ENCODE measurements at places on chromosomes 3 and 15.

DNA sequence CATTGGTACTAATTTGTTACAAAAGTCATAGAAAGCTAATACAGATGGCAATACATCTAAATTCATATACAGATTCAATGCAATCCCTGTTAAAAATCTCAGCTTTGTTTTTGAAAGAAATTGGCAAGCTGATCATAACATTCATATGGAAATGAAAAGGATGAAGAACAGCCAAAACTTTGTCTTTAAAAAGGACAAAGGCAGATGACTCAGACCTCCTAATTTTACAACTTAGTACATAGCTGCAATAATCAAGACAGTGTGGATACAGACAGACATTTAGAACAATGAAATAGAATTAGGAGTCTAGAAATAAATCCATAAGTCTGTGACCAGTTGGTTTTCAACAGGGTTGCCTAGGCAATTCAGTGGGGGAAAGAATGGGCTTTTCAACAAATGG is 63.3 kb downstream of the AQP9 start:
- no peak for DNase-seq

GRCh38 chr15:82833362-82833682 is 23.9 kb downstream of the WHAMM start:
- DNase-seq, result no peak

DNA sequence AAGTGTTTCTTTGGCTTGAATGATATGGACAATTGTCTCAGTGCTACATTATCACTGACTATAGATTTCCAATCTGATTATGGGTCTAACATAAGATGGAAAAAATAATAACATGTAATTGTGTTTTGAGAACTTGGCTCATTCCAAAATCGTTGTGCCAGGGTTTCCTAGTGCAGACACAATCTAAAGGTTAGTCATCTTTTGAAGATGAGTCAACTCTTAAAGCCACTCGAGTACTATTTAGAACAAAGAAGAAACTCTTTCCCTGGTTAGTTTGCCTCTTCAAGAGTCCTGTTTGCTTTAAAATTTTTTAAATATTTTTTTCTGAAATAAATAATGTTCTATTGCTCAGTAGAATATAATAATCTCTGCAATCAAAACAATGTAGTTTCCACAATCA is 301.0 kb downstream of the CADM2 start:
- DNase-seq, result no peak

GRCh38 chr15:74657846-74658245 is 38.0 kb downstream of the EDC3 start:
- DNase-seq, result no peak

- no peak for DNase-seq
Measured at GRCh38 chr3:62954580-62954979, 79.4 kb upstream of the CADPS start.

GRCh38 chr3:76365275-76365674 is 579.9 kb upstream of the ZNF717 start:
- DNase-seq, result no peak

DNA sequence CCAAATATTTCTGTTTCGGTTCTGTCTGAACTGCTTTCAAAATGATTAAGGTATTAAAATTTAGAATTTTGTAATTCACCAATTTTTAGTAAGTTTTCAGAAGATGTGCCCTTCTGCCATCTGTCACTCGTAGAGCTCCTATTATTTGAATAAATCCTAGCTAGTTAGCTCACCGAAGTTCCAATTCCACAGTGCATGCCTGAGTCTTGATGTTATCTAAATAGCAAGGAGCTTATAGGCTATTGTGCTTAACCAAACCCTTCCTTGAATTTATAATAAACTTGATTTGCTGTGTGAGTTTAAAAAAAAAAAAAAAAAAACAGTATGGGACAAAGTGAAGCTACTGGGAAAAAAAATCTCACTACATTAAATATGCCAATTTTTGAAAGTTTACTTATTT is 18.7 kb downstream of the ATP13A3 start:
- no peak for DNase-seq

DNA sequence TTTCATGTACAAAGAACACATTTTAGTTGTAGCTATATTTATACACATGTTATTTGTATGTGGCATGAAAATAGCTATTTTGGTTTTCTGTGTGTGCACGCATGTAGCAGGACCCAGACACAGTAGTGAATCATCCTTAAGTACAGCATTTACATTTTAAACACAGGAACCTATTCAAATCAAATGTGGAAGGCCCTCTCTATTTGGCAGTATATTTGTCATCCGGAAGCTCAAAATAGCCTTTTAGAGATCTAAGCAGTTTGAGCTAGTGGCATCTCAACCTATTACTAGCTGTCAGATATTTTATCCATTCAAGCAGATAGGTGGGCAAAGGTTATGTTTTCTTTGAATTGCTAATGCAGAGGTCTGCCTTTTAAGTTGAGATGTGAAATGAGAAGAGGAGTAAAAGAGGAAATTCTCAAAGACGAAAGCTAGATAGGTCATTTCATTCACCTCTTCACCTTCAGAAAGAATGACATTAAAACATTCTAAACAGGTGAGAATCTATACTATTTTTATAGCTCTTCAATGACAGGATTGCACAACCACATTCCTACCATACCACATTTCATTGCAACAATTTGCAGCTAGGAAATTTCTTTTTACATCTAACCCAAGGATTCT is 46.3 kb upstream of the TIPARP start:
- DNase-seq, result no peak

DNA sequence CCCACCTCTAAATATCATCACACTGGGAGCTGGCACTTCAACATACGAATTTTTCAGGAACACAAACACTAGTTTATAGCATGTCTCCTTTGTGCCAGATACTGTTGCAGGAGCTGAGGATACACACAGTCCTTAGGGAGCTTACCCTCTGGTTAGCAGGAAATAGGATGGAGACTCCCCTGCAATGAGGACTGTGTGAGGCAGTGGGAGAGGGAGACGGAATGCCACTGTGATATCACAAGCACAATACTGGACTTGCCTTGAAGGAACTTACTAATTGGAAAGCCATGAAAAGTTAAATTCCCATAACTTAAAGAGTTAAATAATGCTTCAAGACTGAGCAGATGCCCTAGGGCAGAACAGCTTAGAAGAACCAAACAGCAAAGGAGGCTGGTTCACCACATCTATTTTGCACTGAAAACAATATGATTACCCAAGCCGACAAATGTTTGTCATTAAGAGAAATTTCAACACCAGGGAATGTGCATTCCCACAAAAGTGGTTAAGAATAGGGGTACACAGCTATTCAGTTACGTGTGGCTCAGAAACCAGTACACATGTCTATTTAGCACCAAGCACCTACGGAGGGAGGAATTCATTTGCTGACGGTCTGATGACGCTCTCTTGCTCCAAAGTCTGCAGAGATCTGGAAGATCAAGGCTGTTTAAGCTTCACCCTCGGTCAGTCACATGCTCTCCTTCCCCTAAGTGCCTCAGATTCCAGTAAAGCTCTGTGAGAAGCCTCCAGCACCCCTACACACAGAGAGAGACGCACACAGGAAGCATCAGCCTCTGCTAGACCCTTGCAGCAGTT is 5.2 kb downstream of the TBC1D2B start:
- DNase-seq, result no peak

- no peak for DNase-seq
Measured at GRCh38 chr3:54731732-54732445, 196.0 kb downstream of the LRTM1 start.

DNA sequence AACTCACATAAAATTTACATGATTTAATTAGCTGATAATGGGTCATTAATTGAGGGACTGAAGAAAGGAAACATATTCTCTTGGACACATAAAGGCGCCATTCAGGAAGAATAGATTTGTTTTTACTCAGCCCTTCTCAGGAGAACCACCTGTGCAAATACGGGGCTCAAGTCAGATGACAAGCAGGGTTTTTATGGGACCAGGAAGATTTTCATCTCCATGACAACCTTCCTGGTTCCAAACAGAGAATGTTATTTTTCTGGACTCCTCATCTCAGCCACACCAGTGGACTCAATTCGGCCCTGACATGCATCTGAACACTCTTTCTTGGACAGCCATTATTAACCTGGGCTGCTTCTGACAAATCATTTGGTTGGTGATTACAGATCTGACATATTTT is 120.5 kb downstream of the PDZRN3 start:
- DNase-seq, result no peak

- peak; percentile 58 for DNase-seq
Measured at GRCh38 chr3:66795365-66795764, 202.7 kb upstream of the KBTBD8 start.

DNA sequence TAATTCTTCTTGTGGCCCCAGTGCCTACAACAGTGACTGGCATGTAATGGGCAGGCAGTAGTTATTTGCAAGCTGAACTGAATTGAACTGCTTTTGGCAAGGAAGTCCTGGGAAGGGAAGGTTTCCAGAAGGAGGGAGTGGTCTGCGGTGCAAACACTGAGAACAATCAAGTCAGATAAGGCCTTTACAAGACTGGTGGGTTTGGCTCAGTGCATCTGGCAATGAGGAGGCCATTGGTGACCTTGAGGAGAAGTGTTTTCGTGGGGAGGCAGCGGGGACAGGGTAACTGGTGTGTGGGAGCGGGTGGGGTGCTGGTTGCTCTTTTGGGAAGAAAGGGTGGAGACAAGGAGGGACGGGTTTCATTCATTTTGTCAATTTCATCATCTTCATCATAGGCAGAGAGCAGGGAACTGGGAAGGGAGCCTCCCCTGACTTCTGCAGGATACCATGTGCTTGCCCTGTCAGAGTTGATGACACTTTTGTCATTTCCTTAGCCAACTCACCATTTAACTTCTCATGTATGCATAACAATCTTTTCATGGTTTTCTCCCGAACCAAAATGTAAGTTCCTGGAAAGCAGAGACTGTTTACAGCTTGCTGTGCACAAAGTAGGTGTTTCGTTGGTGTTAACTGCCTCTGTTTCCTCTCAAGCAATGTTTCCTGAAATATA is 8.4 kb upstream of the EHD4 start:
- no peak for DNase-seq

DNA sequence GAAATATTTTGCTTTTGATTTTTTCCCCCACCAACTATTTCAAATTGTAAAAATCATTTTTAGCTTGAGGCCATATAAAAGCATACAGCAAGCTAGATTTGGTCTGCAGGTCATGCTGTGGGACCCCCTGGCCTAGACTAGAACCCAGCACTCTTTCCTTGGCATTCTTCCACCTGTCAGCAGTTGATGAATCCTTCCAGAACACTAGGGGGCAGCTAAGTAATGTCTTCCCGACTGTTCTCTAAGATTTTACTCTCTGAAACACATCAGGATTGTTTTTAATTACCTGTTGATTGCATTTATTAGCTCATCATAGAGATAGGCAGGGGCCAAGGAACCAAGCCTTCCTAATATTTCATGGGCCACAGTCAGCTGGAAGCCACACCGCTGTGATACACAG is 174.5 kb downstream of the CACNA1D start:
- no peak for DNase-seq

- DNase-seq, result no peak
Measured at GRCh38 chr15:78018445-78018844, 59.1 kb downstream of the TBC1D2B start.

DNA sequence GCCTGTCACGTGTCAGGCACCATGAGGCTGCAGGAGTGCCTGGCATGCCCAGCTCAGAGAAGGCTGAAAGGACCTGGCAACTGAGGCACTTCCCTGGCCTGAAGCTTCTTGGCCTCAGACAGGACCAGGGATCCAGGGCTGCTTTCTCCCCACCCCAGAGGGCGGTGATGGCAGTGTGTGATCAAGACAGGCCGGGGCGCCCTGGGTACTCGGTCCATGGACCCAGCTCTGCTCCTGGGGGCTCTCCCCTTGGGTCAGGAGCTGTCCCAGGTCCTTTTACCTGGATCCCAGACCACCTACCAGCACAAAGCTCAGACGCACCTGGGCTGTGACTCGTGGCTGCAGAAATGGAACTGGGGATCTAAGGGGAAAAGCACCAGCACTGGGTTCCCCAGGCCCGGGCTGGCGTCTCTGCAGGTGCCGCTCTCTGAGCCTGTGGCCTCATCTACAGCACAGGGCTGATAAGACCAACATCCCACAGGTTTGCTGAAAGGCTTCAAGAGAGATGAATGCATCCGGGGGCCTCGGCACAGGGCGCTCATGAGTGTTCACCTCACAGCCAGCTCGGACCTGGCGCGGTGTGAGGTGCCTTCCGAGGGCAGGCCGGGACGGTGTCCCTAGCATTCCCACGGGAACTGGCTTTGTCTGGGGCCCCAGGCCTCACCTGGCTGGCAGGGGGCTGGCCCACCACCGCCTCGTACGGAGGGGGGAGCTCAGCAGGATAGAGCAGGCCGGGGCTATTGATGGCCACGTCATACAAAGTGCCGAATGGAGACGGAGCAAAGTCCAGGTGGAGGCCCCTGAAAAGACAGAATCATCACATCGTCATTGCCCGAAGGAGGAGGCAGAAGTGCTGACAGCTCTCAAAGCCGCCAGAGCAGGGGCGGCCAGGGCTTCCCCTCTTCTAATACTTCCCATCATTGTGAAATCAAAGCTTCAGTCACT is 133.6 kb downstream of the NSMCE3 start:
- no peak for DNase-seq

DNA sequence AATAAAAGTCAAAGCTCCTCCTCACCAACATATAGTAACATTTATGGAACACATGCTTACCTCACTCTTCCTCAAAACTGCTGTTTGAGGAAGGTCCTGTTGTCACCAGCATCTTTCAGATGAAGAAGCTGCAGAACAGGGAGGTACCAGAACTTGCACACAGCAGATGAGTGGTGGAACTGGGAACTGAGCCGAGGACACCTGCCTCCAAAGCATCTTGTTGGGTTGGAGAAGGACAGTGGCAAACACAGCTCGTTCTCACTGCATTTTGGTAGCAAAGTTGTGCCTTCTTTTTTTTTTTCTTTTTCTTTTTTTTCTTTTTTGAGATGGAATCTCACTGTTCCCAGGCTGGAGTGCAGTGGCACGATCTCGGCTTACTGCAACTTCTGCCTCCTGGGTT is 76.0 kb downstream of the CEMIP start:
- DNase-seq, result no peak

- DNase-seq, result no peak
Measured at GRCh38 chr3:74591946-74592345, 22.5 kb downstream of the CNTN3 start.

DNA sequence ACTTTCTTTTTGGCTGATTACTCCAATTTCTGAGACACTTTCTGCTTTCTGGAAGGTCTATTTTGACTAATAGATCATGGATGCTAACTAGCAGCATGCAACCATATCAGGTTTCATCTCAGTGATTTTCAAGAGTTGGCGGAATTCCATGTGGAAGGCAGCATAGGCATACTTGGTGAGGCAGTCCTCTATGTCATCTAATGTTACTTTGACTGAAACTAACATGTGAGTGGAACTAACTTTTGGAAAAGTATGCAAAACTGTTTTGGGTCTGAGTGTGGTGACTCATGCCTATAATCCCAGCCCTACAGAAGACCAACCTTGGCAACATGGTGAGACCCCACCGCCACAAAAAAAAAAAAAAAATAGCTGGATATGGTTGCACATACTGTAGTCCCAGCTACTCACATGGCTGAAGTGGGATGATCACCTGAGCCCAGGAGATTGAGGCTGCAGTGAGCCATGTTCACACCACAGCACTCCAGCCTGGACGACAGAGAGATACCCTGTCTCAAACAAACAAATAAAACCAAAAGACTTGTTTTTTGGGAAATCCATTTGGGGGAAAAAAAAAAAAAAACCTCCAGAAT is 1033.7 kb downstream of the ROBO1 start:
- DNase-seq, result peak; percentile 68

Data from stromal cell of bone marrow (primary cell).